ENCODE measurements at places on chromosomes 12 and 14. TPM values are rescaled to one million over a fixed set of nuclear protein-coding genes. Genes with fewer than 3 reads are reported as not detected.

DNA sequence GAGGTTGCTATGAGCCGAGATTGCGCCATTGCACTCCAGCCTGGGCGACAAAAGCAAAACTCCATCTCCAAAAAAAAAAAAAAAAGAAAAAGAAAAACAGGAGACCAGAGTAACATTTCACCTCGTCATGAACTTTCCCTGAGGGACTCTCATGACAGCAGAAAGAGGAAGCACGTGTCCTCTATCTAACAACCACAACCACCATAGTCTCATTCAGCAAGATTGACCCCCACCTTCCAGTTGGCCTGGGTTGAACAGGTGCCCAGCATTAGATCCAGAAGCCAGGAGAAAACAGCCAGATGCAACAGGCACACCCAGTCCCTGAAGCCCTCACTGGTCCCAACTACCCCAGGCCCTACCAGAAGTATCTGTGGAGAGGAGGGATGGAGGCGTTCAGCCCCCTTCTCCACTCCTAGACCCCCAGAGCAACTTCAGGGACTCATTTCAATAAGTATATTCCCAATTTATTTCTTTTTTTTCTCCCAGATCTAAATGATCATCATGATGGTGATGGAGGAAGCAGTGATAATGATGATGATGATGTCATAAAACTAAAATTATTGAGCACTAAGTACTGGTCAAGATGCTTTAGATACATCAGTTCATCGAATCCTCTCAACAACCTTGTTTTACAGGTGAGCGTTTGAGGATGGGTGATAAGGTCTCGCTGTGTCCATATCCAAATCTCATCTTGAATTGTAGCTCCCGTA is 235.0 kb downstream of the EFCAB11 start:
- no peak for DNase-seq

GRCh38 chr12:5248999-5249526 is 182.8 kb upstream of the NTF3 start:
- no peak for DNase-seq

GRCh38 chr12:52210186-52210924 is 18.5 kb upstream of the KRT80 start:
- DNase-seq, result peak; percentile 77

DNA sequence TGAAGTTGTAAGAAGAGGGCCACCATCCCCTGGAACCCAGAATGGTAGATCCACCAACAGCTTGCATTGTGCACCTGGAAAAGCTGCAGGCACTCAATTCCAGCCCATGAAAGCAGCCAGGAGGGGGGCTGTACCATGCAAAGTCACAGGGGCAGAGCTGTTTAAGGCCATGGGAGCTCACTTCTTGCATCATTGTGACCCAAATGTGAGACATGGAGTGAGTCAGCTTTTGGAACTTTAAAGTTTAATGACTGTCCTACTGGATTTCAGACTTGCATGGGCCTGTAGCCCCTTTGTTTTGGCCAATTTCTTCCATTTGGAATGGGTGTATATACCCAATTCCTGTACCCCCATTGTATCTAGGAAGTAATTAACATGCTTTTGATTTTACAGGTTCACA is 50.8 kb downstream of the SLC16A7 start:
- no peak for DNase-seq

- DNase-seq, result peak; percentile 1
Observed at GRCh38 chr14:44778604-44779003, 183.1 kb downstream of the KLHL28 start.

The KRT85 gene
- not detected for total RNA-seq

The KRT75 gene
- not detected for total RNA-seq

The LMNTD1 gene
- total RNA-seq, result not detected

The ARMH4 gene
- total RNA-seq, result 0.10 TPM
